ENCODE measurements at places on chromosomes 3 and 15. TPM values are rescaled to one million over a fixed set of nuclear protein-coding genes. Genes with fewer than 3 reads are reported as not detected.

GRCh38 chr3:152497457-152497856, 228.7 kb downstream of the MBNL1 start:
- H3K4me1 ChIP-seq: no peaks in the 10 kb centered on the region
- no peaks in the 10 kb centered on the region for H3K36me3 ChIP-seq
- H3K27ac ChIP-seq: no peak overlapping the region

- peaks cover 29% of the 10 kb centered on the region for H3K4me1 ChIP-seq
- H3K36me3 ChIP-seq: peaks cover 5% of the 10 kb centered on the region
- DNase-seq: no peak
Observed at GRCh38 chr15:74906067-74906449, 593 bp downstream of the FAM219B start.

DNA sequence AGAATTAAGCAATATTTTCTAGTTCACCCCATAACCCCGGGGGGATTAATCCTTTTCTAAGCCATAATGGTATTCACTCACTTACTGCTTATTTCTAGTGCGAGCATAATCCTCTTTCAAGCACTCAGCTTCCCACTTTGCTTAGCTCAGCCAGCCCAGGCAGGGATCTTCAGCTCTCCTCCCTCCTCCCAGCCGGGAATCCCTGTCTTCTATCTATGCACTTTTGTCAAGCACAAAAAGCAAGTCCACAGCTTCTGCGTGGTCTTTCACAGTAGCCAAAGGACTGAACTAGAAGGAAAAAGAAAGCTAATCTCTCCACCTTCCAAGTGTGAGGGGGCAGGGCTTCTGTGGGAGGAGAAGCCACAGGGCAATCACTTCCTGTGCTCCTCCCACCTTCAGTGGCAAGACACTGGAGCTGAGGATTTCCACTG, 62.8 kb downstream of the PEX5L start:
- no peak for DNase-seq
- H3K4me3 ChIP-seq: no peak overlapping the region
- no peak overlapping the region for H3K27ac ChIP-seq
- no peaks in the 10 kb centered on the region for H3K36me3 ChIP-seq

DNA sequence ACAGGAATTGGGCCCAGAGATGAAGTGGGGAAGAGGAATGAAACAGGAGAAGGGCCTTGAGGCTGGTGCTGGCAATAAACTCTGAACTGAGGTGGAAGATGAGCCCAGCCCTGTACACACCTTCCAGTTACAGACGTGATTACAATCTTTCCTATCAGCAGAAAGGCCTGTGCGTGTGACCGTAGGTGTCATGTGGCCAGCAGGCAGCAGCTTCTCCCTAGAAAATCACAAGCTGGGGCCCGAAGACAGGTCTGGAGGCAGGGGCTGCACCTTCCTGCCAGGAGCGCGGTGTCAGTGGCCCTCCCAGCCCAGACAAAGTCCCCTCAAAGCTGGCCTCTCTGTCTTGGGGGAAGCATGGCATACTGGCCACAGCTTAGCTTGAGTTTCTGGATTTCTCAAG, 16.7 kb upstream of the PIGZ start:
- H3K36me3 ChIP-seq: peaks cover 7% of the 10 kb centered on the region
- no peak overlapping the region for H3K27ac ChIP-seq
- H3K27me3 ChIP-seq: peaks cover 32% of the 10 kb centered on the region
- DNase-seq: no peak
- no peaks in the 10 kb centered on the region for H3K4me1 ChIP-seq

GRCh38 chr15:52290800-52291199, 4.8 kb downstream of the MYO5C start:
- peaks cover 26% of the 10 kb centered on the region for H3K27me3 ChIP-seq
- no peaks in the 10 kb centered on the region for H3K36me3 ChIP-seq
- H3K27ac ChIP-seq: no peak overlapping the region
- H3K4me1 ChIP-seq: no peaks in the 10 kb centered on the region
- no peak for DNase-seq

C3orf20 gene
- 0.93 TPM for total RNA-seq

NOP10 gene
- 250 TPM for total RNA-seq

All from natural killer cell treated with Interleukin-12 subunit alpha and Interleukin-12 subunit beta and Interleukin-15 and Interleukin-18, amount 100 ng/mL, for 72 hours (primary cell).